Kidney (tissue), 22 donors: ENCODE measurements at places on chromosomes 7 and 10. TPM values are rescaled to one million over a fixed set of nuclear protein-coding genes. Genes with fewer than 3 reads are reported as not detected.

Gene C7orf33
- polyA plus RNA-seq: not detected

DNA sequence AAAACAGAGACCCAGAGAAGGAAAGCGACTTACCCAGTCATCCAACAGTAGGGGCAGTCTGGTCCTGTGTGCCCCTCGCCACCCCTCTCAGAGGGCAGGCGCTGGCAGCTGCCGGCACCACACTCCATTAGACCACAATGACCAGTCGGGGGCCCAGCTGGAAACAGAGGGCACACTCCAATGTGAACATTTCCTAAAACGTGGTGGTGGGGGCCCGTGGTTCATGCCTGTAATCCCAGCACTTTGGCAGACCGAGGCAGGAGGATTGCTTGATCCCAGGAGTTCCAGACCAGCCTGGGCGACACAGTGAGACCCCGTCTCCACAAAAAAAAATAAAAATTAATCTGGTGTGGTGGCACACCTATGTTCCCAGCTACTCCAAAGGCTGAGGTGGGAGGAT is 912 bp upstream of the OAT start:
- no peak for DNase-seq

DNA sequence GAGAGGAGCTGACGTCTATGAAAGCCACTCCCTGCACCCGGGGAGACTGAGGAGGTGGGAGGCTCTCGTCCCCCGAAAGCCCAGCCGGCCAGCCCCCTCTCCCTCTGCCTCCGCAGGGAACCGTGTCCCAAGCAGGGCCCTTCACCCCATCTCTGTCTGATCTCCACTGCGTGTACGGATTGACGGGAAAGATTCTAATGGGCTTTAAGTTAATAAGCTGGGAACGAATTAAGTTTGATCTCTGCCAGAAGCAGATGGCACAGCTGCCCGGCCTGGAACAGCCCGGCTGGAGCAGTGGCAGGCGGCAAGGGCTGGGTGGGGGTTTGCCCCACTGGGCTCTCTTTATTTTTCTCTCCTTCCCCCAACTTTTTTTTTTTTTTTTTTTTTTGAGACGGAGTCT is 6.1 kb upstream of the SLC29A4 start:
- DNase-seq: no peak

DNA sequence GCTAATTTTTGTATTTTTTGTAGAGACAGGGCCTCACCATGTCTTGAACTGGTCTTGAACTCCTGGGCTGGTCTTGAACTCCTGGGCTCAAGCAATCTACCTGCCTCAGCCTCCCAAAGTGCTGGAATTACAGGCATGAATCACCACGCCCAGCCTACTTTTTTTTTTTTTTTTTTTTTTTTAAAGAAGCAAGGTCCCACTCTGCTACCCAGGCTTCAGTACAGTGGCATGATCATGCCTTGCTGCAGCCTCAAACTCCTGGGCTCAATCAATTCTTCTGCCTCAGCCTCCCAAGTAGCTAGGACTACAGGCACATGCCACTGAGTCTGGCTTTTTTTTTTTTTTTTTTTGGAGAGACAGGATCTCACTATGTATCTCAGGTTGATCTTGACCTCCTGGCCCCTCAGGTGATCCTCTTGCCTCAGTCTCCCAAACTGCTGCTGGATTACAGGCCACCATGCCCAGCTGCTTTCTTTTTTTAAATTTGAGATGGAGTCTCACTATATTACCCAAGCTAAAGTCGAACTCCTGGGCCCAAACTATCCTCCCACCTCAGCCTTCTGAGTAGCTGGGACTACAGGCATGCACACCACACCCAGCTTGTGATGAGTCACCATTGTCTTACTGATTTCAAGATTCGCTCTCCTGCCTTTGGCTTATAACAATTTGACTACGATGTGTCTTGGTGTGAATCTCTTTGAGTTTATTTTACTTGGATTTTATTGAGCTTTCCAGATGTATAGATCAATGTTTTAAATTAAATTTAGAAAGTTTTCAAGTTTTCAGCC is 9.0 kb downstream of the RPEL1 start:
- no peak for DNase-seq

Gene CDHR1
- 0.47 TPM for polyA plus RNA-seq

DNA sequence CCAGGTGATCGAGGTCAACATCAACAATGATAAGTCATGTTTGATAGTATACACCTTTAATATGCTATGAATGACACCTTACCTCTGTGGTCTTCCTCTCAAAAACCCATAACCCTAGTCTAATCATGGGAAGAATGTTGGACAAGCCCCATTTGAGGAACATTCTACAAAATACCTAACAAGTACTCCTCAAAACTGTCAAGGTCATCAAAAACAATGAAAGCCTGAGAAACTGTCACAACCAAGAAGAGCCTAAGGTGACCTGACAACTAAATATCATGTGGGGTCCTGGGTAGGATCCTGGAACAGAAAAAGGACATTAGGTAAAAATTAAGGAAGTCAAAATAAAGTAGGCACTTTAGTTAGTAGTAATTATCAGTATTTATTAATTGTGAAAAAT is 5.9 kb upstream of the NUDCD3 start:
- no peak for DNase-seq

Gene KAZALD1
- polyA plus RNA-seq: 9.7 TPM

DNA sequence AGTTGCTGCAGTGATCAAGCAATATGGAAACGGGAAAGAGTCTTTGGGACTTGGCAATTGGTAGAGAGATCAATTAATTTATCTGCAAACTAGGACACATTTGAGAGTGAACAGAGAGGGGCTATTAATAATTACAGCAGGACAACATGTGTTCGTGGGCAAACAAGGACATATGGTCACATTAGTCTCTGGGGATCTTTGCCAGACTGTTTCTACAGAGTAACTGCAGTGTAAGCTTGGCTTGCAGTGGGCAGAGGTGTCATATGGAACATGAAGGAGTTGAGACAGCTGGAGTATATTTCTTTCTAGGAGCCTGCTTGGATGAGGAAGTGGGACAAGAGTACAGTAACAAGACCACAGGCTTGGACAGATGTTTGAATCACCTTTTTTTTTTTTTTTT is 232.1 kb upstream of the LYZL1 start:
- DNase-seq: no peak

DNA sequence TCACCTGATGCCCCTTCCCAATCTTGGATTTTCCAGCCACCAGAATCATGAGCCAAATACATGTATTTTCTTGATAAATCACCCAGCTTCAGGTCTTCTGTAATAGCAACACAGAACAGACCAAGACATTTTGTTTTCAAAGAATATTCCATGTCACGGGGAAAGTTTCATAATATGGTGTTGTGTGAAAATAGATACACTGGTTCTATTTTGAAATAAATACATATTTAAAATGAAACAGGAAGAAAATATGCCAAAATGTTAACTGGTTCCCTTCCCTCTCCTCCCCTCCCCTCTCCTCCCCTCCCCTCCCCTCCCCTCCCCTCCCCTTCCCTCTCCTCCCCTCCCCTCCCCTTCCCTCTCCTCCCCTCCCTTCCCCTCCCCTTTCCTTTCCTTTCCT is 30.3 kb upstream of the CAMK1D start:
- DNase-seq: no peak

Gene WDFY4
- 1.7 TPM for polyA plus RNA-seq

Gene PARD3
- 21.1 TPM for polyA plus RNA-seq

- peak; percentile 45 for DNase-seq
These were observed 31.8 kb upstream of the ELFN1 start for GRCh38 chr7:1638215-1638661.

Gene CYP2C19
- polyA plus RNA-seq: not detected

Gene PNLIP
- not detected for polyA plus RNA-seq

DNA sequence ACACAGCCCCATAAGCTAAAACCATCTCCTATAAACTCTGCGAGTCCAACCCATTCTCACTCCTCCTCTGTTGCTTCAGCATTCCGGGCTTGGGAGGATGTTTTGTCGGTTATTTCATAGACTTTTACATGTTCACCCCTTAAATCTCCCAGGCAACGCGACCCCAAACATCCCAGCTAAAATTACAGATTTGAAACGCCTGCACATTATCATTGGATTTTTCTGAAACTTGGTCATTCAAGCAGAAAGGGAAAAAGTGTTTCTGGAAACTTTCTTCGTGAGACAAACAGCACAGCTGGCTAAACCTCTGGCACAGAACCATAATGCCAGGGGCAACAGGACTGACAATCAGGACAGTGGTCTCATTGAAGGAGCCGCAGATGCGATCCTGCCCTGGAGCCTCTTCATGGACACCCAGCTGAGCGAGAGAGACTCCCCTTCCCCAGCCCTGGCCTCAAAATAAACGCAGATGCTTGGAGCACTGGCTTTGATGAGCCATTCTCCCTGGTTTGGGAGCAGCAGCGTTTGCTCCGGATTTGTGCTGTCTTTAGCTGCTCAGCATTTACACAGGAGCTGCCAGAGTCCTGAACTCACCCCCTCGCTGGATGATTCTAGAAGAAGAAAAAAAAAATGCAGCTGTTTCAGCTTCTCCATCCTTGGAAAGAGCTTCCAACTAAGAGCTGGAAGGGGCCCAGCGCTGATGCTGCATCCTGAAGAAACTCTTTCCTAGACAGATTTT is 30.1 kb downstream of the AFAP1L2 start:
- no peak for DNase-seq

DNA sequence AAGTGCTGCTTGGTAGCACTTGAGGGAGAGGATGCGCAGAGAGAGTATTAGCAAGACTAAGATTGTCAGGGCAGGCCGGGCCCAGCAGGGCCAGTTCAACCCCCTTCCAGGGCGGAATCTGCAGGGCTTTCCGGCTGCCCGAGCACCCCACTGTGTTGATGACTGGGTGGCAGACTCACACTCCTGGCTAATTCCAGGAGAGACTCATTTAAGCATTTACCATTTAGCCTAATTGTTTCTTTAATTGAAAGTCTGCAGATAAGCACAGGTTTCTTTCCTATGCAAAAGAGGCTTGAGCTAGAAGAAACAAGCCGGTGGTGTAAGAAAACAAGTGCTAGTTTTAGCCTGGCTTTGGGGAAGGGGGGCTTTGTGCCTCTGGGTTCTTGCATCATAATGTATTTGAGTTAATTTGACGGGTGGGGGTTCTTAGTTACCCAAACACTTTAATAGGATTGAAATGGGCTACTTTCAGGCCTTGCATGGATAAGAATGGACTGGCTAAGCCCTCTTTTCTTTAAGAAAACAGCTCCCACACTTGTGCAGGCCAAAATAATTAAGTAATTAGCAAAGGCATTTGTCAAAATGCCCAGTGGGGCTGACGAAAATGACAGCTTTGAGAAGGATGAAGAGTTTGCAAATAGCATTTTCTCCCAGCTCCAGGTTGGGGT is 201.3 kb downstream of the MYOF start:
- no peak for DNase-seq

DNA sequence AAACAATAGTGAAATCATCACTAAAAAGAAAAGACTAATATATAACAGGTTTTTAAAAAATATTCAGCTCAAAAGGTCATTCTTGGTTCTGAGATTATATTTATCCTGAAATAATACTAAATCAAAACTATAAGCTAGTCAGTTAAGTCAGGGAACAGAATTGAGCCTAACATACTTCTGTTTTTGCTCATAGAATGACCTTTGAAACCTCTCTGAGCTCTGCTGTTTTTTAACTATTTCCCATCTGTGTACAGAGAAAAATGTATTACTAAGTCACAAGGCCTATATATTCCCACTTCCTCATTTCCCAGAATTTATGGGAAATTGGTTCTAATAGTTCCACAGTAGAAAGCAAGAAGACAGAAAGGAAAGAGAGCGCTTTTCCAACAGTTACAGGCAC is 346.8 kb upstream of the ETV1 start:
- no peak for DNase-seq

- no peak for DNase-seq
These were observed 3.4 kb upstream of the ADCY1 start for GRCh38 chr7:45570797-45571196.

GRCh38 chr10:60973086-60973485 is 29.1 kb upstream of the RHOBTB1 start:
- DNase-seq: no peak

- peak; percentile 68 for DNase-seq
These were observed 3.3 kb upstream of the CUEDC2 start for GRCh38 chr10:102435529-102436233.

GRCh38 chr10:30068492-30069223 is 9.3 kb upstream of the JCAD start:
- DNase-seq: no peak

DNA sequence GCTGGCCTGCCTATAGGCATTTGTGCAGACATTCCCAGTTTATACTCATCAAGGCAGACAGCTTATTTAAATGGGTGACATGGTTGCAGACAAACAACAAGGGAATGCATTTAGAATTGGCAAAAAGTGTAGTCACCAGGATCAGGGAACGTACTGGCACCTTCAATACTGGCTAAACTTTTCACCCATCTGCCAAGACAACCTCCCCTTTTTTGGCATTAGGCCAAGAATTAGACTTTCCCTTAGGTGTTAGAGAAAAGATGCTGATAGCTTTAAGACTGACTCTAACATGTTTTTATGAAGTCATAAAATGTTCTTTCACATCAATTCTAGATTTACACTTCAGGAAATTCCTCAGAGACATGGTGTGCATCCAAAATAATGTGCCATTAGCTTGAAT is 365.9 kb downstream of the PHTF2 start:
- DNase-seq: no peak

DNA sequence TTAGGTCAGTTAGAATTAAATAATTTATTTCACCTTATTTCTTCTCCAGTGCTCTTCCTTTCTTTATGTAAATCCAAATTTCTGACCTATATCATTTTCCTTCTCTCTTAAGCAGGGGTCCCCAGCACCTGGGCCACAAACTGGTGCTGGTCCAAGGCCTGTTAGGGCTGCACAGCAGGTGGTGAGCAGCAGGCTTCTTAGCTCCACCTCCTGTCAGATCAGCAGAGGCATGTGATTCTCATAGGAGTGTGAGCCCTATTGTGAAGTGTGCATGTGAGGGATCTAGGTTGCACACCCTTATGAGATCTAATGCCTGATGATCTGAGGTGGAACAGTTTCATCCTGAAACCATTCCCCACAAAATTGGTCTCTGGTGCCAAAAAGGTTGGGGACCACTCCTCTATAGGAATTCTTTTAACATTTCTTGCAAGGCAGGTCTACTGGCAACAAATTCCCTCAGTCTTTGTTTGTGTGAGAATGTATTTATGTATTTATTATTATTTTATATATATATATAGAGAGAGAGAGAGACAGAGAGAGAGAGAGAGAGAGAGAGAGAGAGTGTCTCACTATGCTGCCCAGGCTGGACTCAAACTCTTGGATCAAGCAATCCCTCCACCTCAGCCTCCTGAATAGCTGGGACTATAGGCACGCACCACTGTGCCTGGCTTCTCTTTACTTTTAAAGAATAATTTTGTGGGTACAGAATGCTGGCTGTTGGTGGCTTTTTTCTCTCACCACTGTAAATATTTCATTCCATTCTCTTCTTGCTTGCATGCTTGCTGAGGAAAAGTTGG is 4.3 kb upstream of the ABCC2 start:
- no peak for DNase-seq

GRCh38 chr10:74977913-74978847 is 133.3 kb upstream of the SAMD8 start:
- no peak for DNase-seq
